ENCODE measurements at places on chromosomes 3 and 15. TPM values are rescaled to one million over a fixed set of nuclear protein-coding genes. Genes with fewer than 3 reads are reported as not detected.

The CRYBG3 gene
- 5.3 TPM for total RNA-seq

The SKOR1 gene
- 0.29 TPM for total RNA-seq

The PLA2G4D gene
- total RNA-seq = not detected

GRCh38 chr3:156459434-156459833 lies 95.5 kb downstream of the SSR3 start:
- H3K27me3 ChIP-seq = peaks cover 25% of the 10 kb centered on the region
- no peak overlapping the region for H3K27ac ChIP-seq
- DNase-seq = no peak
- H3K36me3 ChIP-seq = no peaks in the 10 kb centered on the region
- no peak overlapping the region for H3K4me3 ChIP-seq

DNA sequence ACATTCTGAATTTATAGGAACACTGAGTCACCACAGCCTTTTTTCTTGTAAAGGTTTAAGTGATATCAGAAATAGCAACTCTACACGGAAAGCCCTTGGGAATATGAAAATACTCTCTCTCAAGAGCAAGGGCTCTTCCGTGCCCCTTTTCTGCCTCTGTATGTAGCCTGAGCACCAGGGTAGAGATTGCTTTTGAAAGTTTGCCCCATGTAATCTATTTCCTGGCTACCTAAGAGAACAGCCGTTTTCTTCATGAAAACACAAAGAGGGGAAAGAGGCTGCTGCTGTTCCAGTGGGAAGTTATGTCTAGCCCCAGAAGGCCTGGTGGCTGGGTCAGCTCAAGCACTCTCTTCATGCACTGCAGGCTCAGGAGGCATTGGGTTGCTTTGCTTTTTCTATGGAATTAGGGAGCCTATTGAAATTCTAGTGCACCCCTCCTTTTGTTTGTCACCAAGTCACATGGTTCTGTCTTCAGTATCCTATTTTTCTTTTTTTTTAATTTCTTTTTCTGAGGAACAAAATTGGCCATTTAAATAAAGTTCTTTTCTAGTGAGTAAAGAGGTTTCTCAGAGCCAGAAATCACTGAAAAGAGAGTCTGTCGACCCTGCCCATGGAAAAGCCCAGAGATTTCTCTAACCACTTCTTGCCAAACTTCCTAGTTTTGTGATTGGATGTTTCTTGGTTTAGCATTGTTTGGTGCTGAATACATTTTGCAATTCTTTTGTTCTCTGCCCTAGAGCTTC lies 39.5 kb downstream of the TIGIT start:
- peaks cover 13% of the 10 kb centered on the region for H3K4me1 ChIP-seq
- H3K27ac ChIP-seq = peak overlapping the region; percentile 58

DNA sequence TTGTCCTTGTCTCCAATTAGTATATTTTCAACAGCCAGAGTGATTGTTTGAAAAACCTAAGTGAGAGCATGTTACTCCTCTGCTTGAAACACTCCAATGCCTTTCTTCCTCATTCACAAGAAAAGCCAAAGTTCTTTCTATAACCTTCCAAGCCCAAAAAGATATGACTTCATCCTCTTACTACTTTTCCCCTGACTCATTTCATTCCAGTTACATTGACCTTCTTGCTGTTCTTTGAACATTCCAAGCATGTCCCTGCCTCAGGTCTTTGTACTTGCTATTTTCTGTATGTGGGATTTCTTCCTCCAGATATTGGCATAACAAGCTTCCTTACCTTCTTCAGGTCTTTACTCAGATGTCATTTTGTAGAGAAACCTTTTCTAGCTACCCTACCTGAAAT lies 28.3 kb downstream of the EHHADH start:
- no peaks in the 10 kb centered on the region for H3K27me3 ChIP-seq
- no peak overlapping the region for H3K27ac ChIP-seq
- H3K36me3 ChIP-seq = no peaks in the 10 kb centered on the region
- H3K4me3 ChIP-seq = no peak overlapping the region
- DNase-seq = no peak
- H3K4me1 ChIP-seq = no peaks in the 10 kb centered on the region

- H3K4me3 ChIP-seq = no peak overlapping the region
- H3K27ac ChIP-seq = no peak overlapping the region
- peaks cover 3% of the 10 kb centered on the region for H3K27me3 ChIP-seq
- peaks cover 4% of the 10 kb centered on the region for H3K36me3 ChIP-seq
- peaks cover 28% of the 10 kb centered on the region for H3K4me1 ChIP-seq
Measured at GRCh38 chr3:15527031-15527459, 5.5 kb upstream of the COLQ start.

GRCh38 chr15:81959196-81959595 lies 86.6 kb downstream of the MEX3B start:
- DNase-seq = no peak
- no peaks in the 10 kb centered on the region for H3K4me1 ChIP-seq
- H3K36me3 ChIP-seq = no peaks in the 10 kb centered on the region
- H3K27ac ChIP-seq = no peak overlapping the region
- peaks cover 3% of the 10 kb centered on the region for H3K27me3 ChIP-seq
- no peak overlapping the region for H3K4me3 ChIP-seq

DNA sequence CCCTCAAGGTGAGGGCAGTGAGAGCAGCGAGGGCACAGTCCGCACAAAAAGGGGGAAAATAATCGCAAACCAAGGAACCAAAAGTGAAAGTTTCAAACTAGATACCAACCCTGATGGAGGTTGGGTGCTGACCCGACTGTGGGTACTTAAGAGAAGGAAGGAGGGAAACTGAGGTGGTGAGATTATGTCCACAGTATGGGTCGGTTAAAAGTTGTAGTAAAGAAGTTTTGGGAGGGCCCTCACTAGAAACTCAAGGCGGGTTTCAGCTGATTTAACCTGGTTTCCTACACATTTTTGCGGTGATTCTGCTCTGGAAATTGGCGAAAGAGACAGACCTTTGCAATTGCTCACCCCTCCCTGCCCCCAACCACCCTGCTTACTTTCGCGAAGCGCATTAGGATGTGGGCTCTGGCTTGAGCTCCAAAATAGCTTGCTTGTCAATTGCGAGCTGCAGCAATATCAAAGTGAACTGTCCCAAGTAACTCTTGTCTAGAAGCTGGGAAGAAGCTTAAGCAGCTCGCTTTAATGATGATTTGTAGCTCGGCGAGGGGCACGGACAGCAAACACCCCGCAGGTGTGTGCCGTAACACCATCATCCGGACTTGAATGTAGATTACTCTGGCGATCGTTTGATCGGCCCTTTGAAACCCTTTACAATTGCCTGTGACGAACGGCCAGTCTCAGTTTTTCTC lies 15.8 kb downstream of the SOX2 start:
- H3K4me3 ChIP-seq = peak overlapping the region; percentile 61
- peak overlapping the region; percentile 68 for H3K27ac ChIP-seq
- H3K36me3 ChIP-seq = no peaks in the 10 kb centered on the region
- peaks cover 81% of the 10 kb centered on the region for H3K27me3 ChIP-seq
- peaks cover 10% of the 10 kb centered on the region for H3K4me1 ChIP-seq

DNA sequence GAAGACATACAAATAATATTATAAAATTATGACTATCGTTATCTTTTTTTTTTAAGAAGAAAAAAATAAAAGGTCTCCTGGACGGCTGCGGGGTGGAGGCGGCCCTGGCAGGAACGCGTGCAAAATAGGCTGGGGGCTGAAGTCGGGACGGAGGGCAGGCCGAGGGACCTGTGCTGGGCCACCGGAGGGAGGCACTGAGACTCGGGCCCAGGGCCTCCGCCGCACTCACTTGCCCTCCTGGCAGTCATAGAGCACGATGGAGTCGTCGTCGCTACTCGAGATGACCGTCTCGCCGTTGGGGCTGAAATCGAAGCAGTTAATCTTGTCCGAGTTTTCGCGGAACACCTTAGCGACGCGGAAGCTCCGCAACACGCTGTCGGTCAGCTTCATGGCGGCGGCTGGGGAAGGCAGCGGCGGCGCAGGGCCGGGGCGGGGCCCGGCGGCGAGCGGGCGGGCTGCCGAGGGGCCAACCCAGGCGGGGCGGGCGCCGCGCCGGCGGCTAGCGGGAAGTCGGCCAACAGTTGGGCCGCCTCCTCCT lies 408 bp downstream of the WDR82 start:
- H3K4me1 ChIP-seq = peaks cover 63% of the 10 kb centered on the region
- H3K4me3 ChIP-seq = peak overlapping the region; percentile 92
- H3K27me3 ChIP-seq = no peaks in the 10 kb centered on the region
- H3K36me3 ChIP-seq = peaks cover 65% of the 10 kb centered on the region
- peak overlapping the region; percentile 99 for H3K27ac ChIP-seq
- DNase-seq = peak; percentile 64

DNA sequence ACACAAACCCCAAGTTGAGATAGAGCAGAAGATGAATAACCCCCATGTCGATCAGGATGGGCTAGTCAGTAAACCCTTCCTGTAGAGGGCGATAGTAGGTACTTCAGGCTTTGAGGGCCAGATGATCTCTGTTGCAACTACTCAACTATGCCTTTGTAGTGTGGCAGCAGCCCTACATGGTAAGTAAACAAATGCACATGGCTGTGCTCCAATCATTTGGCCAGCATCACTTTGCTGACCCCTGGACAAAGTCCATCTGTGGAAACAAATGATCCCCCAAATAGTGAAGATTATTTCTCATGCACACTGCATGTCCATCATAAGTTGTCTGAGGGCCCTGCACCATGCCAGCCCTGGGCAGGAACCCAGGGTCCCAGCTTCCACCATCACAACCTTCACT lies 402.2 kb upstream of the PROK2 start:
- peaks cover 12% of the 10 kb centered on the region for H3K4me1 ChIP-seq
- no peaks in the 10 kb centered on the region for H3K27me3 ChIP-seq
- no peak for DNase-seq
- no peak overlapping the region for H3K27ac ChIP-seq

GRCh38 chr3:147653367-147653923 lies 244.3 kb downstream of the ZIC1 start:
- H3K4me1 ChIP-seq = no peaks in the 10 kb centered on the region
- H3K36me3 ChIP-seq = no peaks in the 10 kb centered on the region
- H3K27ac ChIP-seq = no peak overlapping the region
- DNase-seq = no peak

Data from activated CD4-positive, alpha-beta T cell treated with anti-CD3 and anti-CD28 coated beads, Interleukin-2, amount 10 ng/mL, durations not matched to agents 7 days and 5 days (primary cell).